Stimulated activated CD8-positive, alpha-beta memory T cell treated with anti-CD3 and anti-CD28 coated beads, Interleukin-7, amount 100 ng/mL, for 4 hours (primary cell): ENCODE measurements at places on chromosomes 13 and 19.

GRCh38 chr19:38430931-38431330, 2.6 kb upstream of the RYR1 start:
- DNase-seq, result no peak

GRCh38 chr13:21405309-21405708, 53.8 kb downstream of the ZDHHC20 start:
- no peak for DNase-seq

- DNase-seq, result no peak
These were observed 118.2 kb downstream of the KLF5 start for GRCh38 chr13:73177017-73177416.

GRCh38 chr19:39377373-39378362, 13.2 kb downstream of the PAF1 start:
- no peak for DNase-seq

- no peak for DNase-seq
These were observed 3.8 kb upstream of the LILRA5 start for GRCh38 chr19:54316746-54317107.
